Neural crest cell (in vitro differentiated cells): ENCODE measurements at places on chromosomes 13 and 19. TPM values are rescaled to one million over a fixed set of nuclear protein-coding genes. Genes with fewer than 3 reads are reported as not detected.

GRCh38 chr13:20206698-20207235 lies 14.0 kb upstream of the GJB2 start:
- H3K27ac ChIP-seq, result no peak overlapping the region
- H3K4me3 ChIP-seq, result no peak overlapping the region
- peaks cover 4% of the 10 kb centered on the region for H3K4me1 ChIP-seq
- no peaks in the 10 kb centered on the region for H3K27me3 ChIP-seq
- no peak for DNase-seq
- peaks cover under 1% of the 10 kb centered on the region for H3K36me3 ChIP-seq

Gene SSBP4
- 68.0 and 71.8 TPM in 2 replicates for total RNA-seq

Gene COG6
- 26.3 and 36.2 TPM in 2 replicates for total RNA-seq

- peak overlapping the region; percentile 99 for H3K27ac ChIP-seq
- peaks cover 7% of the 10 kb centered on the region for H3K27me3 ChIP-seq
- no peaks in the 10 kb centered on the region for H3K36me3 ChIP-seq
- H3K4me3 ChIP-seq, result peak overlapping the region; percentile 88
- DNase-seq, result peak; percentile 73
- H3K4me1 ChIP-seq, result peaks cover 40% of the 10 kb centered on the region
Measured at GRCh38 chr19:13847407-13848339, 29.3 kb upstream of the NANOS3 start.

Gene CEACAM4
- not detected in 2 replicates for total RNA-seq

DNA sequence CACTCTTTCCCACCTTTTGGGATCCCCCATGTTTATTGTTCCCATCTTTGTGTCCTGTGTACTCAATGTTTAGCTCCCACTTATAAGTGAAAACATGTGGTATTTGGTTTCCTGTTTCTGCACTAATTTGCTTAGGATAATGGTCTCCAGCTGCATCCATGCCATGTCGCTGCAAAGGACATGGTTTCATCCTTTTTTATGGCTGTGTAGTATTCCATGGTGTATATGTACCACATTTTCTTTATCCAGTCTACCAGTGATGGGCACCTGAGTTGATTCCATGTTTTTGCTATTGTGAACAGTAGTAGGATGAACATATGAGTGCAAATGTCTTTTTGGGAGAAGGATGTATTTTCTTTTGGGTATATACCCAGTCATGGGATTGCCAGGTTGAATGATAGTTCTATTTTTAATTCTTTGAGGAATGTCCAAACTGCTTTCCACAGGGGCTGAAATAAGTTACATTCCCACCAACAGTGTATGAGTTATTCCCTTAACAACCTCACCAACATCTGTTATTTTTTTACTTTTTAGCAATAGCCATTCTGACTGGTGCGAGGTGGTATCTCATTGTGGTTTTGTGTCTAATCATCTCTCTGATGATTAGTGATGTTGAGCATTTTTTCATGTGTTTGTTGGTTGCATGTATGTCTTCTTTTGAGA lies 55.7 kb upstream of the MEDAG start:
- DNase-seq, result no peak
- H3K4me3 ChIP-seq, result no peak overlapping the region
- no peaks in the 10 kb centered on the region for H3K36me3 ChIP-seq
- no peak overlapping the region for H3K27ac ChIP-seq
- peaks cover 17% of the 10 kb centered on the region for H3K4me1 ChIP-seq

- peaks cover 5% of the 10 kb centered on the region for H3K36me3 ChIP-seq
- peaks cover 4% of the 10 kb centered on the region for H3K4me1 ChIP-seq
- no peaks in the 10 kb centered on the region for H3K27me3 ChIP-seq
- no peak overlapping the region for H3K27ac ChIP-seq
- H3K4me3 ChIP-seq, result no peak overlapping the region
Measured at GRCh38 chr19:53549340-53549739, 11.4 kb downstream of the ZNF331 start.

Gene EID2B
- 7.2 and 7.7 TPM in 2 replicates for total RNA-seq

Gene FOXA3
- not detected in 2 replicates for total RNA-seq

- H3K4me1 ChIP-seq, result no peaks in the 10 kb centered on the region
- H3K36me3 ChIP-seq, result peaks cover 21% of the 10 kb centered on the region
- no peak overlapping the region for H3K4me3 ChIP-seq
Measured at GRCh38 chr13:41603917-41604316, 146.6 kb downstream of the RGCC start.

Gene GAMT
- total RNA-seq, result 42.6 and 45.6 TPM in 2 replicates

DNA sequence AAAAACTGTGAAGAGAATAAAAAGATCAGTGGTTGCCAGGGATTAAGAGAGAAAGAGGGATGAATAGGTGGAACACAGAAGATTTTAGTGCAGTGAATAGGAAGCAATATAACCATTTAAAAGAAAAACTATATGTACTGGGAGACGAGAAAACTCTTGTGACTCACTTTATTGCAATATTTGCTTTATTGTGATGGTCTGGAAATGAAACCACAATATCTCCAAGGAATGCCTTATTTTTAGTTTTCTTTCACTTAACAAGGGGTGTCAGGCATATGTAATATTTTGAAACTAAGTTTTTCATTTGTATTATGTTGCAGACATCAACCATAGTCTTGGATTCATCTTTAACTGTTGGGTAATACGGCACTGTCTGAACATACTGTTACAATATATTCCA lies 1308.2 kb downstream of the PCDH9 start:
- H3K36me3 ChIP-seq, result no peaks in the 10 kb centered on the region
- H3K27ac ChIP-seq, result no peak overlapping the region
- no peak overlapping the region for H3K4me3 ChIP-seq
- no peaks in the 10 kb centered on the region for H3K4me1 ChIP-seq
- H3K27me3 ChIP-seq, result no peaks in the 10 kb centered on the region
- DNase-seq, result no peak

Gene MUC16
- total RNA-seq, result 0.02 TPM in 1 of 2 replicates, not detected in the other

DNA sequence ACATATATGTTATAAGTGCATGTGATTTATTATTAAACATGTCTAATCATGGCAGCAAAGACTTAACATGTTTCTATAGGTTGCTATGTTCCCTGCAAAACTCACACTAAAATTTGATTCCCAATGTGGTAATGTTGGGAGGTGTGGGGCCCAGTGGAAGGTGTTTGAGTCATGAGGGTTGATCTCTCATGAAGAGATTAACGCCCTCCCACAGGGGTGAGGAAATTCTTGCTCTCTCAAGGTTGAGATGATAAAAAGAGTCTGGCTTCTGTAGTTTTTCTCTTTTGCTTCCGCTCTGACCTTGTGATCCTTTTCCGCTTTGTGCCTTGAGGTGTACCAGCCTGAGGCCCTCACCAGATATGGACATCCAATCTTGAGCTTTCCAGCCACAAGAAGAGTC lies 737.5 kb upstream of the SLITRK5 start:
- no peak overlapping the region for H3K4me3 ChIP-seq
- H3K27ac ChIP-seq, result no peak overlapping the region
- no peaks in the 10 kb centered on the region for H3K27me3 ChIP-seq
- no peak for DNase-seq

Gene SLC8A2
- 0.61 and 0.70 TPM in 2 replicates for total RNA-seq

Gene MBNL2
- 16.9 and 18.7 TPM in 2 replicates for total RNA-seq

DNA sequence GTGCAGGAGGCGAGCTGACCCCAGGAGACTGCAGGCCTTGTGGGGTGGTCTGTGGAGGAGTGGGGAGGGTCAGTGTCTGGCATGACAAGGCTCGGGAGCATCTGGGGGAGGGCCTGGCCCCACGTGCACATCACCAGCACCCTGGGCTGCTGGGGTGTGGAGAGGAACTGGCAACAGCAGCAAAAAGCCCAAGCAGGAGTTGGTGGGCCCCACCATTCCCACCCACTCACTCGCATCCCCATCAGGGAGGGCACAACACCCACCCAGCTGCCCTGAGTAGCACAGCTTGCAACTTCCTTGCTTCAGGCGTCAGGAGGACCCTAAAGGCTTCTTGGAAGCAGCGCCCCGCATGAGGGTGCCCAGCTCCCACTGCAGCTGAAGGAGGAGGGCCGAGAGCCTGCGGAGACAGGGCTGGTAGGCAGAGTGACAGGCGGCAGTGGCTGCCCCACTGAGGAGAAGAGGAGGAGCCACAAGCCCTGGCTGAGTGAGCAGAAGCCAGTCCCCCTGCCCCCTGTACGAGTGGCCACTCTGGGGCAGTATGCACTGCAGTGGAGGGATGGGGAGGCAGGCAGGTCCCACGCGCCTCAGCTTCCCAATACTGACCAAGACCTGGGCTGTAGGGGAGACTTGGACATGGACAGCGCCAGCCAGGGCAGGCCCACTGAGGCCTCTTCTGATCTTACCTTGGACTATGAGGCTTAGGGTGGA lies 26.5 kb downstream of the ELL start:
- no peak for DNase-seq
- H3K4me1 ChIP-seq, result peaks cover 13% of the 10 kb centered on the region
- H3K36me3 ChIP-seq, result no peaks in the 10 kb centered on the region
- peak overlapping the region; percentile 27 for H3K27ac ChIP-seq
- no peak overlapping the region for H3K4me3 ChIP-seq

Gene XPO4
- 26.1 and 26.5 TPM in 2 replicates for total RNA-seq

DNA sequence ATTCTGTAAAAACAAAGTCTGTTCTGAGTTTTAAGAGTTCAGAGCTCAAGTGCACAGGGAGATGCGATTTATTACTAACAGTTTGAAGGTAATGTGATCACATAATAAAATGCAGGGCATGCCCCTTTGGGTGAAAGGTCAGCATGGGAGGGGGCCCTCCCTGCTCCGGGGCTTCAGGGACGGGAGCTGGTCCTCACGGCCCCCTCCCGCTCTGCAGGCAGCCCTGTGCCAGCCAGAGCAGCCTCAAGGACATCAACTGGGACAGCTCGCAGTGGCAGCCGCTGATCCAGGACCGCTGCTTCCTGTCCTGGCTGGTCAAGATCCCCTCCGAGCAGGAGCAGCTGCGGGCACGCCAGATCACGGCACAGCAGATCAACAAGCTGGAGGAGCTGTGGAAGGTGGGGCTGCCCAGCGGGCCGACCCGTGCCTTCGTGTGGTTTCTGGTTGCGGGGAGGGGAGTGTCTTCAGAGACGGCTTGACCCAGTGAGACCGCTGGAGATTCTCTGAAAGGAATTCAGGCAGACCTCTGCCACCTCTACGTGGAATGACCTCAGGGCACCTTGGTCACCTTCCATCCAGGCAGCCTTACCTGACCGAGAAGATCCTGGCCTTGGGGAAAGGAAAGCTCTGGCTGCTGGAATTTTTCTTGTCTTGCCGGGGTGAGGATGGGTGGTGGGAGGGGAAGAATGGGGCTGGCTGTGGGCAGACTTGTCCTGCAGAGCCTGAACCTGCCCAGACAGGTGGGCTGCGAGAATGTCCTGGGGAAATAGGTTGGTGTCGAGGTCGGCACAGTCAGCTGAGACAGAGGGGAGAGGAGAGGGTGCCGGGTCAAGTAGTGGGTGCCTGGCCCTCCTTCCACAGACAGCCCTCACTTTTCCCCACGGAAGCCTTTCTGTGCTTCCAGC lies 19.0 kb downstream of the UPF1 start:
- no peak for DNase-seq
- H3K27me3 ChIP-seq, result no peaks in the 10 kb centered on the region
- H3K4me3 ChIP-seq, result no peak overlapping the region
- H3K4me1 ChIP-seq, result peaks cover 9% of the 10 kb centered on the region

GRCh38 chr13:102028868-102029267 lies 373.0 kb downstream of the FGF14 start:
- H3K36me3 ChIP-seq, result no peaks in the 10 kb centered on the region
- peaks cover 2% of the 10 kb centered on the region for H3K27me3 ChIP-seq
- H3K4me1 ChIP-seq, result peaks cover 9% of the 10 kb centered on the region
- H3K4me3 ChIP-seq, result no peak overlapping the region
- H3K27ac ChIP-seq, result no peak overlapping the region

Gene SYNGR4
- not detected in 2 replicates for total RNA-seq

GRCh38 chr13:29923554-29924481 lies 73.4 kb upstream of the UBL3 start:
- no peak for DNase-seq
- peak overlapping the region; percentile 82 for H3K27ac ChIP-seq
- H3K36me3 ChIP-seq, result no peaks in the 10 kb centered on the region
- H3K27me3 ChIP-seq, result no peaks in the 10 kb centered on the region
- peaks cover 50% of the 10 kb centered on the region for H3K4me1 ChIP-seq
- H3K4me3 ChIP-seq, result no peak overlapping the region

Gene IGFL2
- total RNA-seq, result not detected in 2 replicates

Gene NXNL1
- total RNA-seq, result not detected in 2 replicates

- no peak overlapping the region for H3K4me3 ChIP-seq
- no peak overlapping the region for H3K27ac ChIP-seq
- no peaks in the 10 kb centered on the region for H3K36me3 ChIP-seq
- H3K27me3 ChIP-seq, result peaks cover 6% of the 10 kb centered on the region
- DNase-seq, result no peak
Measured at GRCh38 chr13:34748073-34748472, 194.0 kb upstream of the NBEA start.

Gene PODNL1
- total RNA-seq, result 0.14 and 0.42 TPM in 2 replicates

Gene MRI1
- total RNA-seq, result 24.0 TPM in 2 replicates

GRCh38 chr13:39326469-39327171 lies 276.4 kb downstream of the LHFPL6 start:
- H3K4me3 ChIP-seq, result no peak overlapping the region
- DNase-seq, result no peak
- H3K27me3 ChIP-seq, result no peaks in the 10 kb centered on the region

DNA sequence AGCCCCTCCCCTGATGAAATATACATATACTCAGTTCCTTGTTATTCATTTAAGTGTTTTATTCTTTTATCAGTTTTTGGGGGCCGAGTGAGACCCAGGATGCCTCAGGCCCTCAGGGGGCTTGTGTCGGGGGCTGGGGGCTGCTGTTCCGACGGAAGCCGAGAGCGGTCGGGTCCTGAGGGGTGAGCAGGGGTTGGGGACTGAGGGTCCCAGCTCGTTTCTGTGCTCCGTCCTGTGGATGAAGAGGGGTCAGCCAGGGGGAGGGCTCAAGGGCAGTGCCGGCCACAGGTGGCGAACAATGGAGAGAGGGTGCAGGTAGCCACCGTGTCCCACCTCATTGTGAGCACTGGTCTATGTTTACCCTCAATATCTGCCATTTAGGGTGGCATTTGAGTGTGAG lies 1.9 kb downstream of the PCP2 start:
- peaks cover 31% of the 10 kb centered on the region for H3K27me3 ChIP-seq
- DNase-seq, result no peak
- peaks cover 27% of the 10 kb centered on the region for H3K4me1 ChIP-seq
- peaks cover 7% of the 10 kb centered on the region for H3K36me3 ChIP-seq
- no peak overlapping the region for H3K27ac ChIP-seq
- H3K4me3 ChIP-seq, result peak overlapping the region; percentile 80

Gene CEACAM21
- total RNA-seq, result 0.75 and 1.1 TPM in 2 replicates

GRCh38 chr13:58804832-58805231 lies 1173.3 kb downstream of the PCDH17 start:
- DNase-seq, result no peak
- no peak overlapping the region for H3K27ac ChIP-seq
- H3K27me3 ChIP-seq, result no peaks in the 10 kb centered on the region
- no peaks in the 10 kb centered on the region for H3K36me3 ChIP-seq
- H3K4me3 ChIP-seq, result no peak overlapping the region

GRCh38 chr13:20492641-20493040 lies 33.0 kb downstream of the CRYL1 start:
- no peaks in the 10 kb centered on the region for H3K27me3 ChIP-seq
- no peak overlapping the region for H3K4me3 ChIP-seq
- peaks cover 6% of the 10 kb centered on the region for H3K4me1 ChIP-seq

Gene KANK3
- total RNA-seq, result 0.66 and 0.77 TPM in 2 replicates
